NCI-H2107 (cell line): ENCODE measurements at places on chromosomes 3 and 15.

- DNase-seq: no peak
These were observed 52.9 kb upstream of the RNU6-1 start for GRCh38 chr15:67892559-67893377.

GRCh38 chr3:143826296-143826695, 22.0 kb downstream of the SLC9A9 start:
- DNase-seq: no peak

- DNase-seq: no peak
These were observed 110.6 kb upstream of the SAMMSON start for GRCh38 chr3:69888943-69889315.

- DNase-seq: no peak
These were observed 24.8 kb downstream of the UBE2Q2 start for GRCh38 chr15:75868019-75868418.

DNA sequence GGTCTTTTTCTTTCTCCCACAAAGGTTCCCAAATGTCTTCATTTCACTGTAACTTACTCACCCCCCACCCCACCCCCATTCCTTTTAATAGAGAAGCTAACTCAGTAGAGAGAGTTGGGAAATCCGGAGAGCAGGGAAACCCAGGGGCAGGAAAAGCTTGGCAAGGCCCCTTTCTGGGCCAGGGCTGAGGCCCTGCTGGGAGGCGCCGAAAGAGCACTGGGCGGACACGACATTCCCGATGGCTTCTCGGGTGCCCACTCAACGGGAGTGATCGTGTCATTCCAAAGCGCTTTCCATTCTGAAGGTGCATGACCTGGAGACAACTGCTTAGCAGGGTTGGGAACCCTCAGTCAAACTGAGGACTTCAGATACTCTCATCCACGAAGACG, 1.6 kb upstream of the DALRD3 start:
- no peak for DNase-seq

GRCh38 chr15:43100971-43101370, 4.9 kb downstream of the UBR1 start:
- no peak for DNase-seq

DNA sequence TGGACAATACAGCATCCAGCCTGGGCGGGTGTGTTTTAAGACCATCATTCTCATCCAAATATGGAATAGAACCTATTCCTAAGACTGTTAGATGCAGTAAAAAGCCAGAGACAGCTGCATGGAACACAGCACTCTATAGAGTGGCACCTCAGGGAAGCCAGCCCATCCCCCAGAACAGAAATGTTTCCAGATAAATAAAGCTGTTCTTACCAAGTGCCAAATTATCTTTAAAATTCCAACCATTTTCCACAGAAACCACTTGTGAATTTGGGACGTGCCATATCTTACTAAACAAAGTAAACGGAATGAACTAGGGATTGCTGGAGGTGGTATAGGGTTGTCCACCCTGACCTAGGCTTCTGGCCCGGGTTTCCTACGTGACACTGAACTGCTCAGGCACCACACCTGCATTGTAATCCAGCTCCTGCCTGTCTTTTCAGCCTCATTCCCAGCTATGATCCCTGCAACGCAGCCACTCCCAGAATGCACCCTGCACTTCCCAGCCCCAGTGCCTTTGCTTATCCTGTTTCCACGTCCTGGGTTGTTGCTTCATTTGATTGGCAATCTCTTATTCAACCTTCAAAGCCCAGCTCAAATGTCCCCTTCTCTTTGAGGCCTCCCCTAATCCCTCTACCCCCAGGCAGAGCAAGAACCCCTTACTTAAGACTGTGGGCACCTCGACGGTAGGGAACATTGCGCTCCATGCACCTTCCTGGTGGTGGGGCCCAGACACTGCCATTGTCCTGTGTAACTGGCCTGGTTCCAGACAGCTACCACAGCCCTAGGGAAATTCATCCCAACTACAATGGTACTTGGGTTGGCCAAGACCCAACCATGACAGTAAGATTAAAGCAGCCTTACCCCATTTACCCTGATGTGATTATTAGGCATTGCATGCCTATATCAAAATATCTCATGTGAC, 100.2 kb downstream of the IQSEC1 start:
- no peak for DNase-seq

- no peak for DNase-seq
These were observed 82.7 kb downstream of the MYRIP start for GRCh38 chr3:39892068-39892467.

DNA sequence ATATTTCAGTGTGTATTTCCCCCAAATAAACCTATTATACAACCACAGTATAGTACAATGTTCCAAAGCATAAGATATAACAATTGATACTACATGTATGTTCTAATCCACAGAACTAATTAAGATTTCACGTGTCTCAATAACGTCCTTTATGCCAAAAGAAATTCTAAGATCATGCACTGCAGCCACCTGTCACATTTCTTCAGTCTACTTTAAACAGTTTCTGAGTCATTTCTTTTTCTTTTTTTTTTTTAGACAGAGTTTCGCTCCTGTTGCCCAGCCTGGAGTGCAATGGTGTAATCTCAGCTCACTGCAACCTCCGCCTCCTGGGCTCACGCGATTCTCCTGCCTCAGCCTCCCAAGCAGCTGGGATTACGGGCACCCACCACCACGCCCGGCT, 190.2 kb downstream of the STAG1 start:
- no peak for DNase-seq

- no peak for DNase-seq
These were observed 1.2 kb downstream of the RPL29 start for GRCh38 chr3:51994530-51994929.

DNA sequence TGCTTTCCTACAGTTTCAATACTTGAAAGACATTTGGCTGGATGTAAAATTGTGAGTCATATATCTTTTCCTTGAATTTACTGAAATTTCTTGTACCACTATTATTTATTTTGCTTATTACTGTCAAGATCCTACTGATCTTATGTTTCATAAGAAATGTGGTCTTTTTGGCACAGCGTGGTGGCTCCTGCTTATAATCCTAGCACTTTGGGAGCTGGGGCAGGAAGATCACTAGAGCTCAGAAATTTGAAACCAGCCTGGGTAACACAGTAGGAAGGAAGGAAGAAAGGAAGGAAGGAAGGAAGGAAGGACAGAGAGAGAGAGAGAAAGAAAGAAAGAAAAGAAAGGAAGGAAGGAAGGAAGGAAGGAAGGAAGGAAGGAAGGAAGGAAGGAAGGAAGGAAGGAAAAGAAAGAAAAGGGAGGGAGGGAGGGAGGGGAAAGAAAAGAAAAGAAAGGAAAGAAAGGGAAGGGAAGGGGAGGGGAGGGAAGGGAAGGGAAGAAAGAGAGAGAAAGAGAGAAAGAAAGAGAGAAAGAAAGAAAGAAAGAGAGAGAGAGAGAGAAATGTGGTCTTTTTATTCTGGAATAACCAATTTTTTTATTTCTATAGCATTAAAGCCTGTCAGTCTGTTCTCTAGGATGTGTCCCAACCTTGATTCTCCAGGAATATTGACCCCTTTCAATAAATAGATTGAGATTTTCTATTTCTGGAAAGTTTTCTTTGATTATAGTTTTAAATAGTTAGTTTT, 572.0 kb upstream of the TGFBR2 start:
- DNase-seq: no peak

DNA sequence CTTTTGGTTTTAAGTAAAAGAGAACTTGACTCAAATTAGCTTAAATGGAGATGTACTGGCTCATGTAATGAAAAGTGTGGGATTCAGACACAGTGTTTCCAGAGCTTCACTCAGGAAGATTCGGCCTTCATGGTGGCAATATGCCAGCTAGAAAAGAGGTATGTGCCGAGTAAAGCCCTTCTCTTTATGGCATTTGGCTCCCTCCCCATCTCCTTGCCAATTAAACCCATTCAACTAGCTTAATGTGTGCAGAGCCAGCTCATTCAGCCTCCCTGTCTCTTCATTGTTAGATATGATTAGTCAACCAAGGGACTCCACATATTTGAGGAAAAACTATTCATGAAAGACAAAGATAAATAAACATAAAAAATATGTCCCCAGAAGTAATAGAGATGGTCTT, 15.0 kb upstream of the TRANK1 start:
- DNase-seq: peak; percentile 3

GRCh38 chr3:29083676-29084075, 197.2 kb upstream of the RBMS3 start:
- DNase-seq: no peak

DNA sequence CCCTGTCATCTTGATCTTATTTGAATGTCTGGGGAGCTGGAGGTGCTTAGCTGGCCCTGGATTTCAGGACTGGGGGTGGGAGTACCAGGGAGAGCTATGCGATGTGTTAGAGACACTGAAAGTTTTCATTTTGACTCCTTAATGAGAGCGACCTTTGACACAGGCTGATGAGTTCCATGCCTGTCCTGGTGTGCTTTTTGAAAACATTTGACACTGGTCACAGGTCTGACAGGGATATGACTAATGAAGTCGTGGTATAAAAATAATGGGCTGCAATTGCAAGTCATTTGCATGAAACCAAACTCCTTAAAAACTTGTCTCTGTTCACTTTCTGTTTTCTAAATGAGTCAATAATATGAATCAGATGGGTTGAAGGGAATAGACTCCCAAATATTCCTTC, 81.9 kb downstream of the MECOM start:
- no peak for DNase-seq

- DNase-seq: no peak
These were observed 23.9 kb downstream of the LRIG1 start for GRCh38 chr3:66476852-66477381.

DNA sequence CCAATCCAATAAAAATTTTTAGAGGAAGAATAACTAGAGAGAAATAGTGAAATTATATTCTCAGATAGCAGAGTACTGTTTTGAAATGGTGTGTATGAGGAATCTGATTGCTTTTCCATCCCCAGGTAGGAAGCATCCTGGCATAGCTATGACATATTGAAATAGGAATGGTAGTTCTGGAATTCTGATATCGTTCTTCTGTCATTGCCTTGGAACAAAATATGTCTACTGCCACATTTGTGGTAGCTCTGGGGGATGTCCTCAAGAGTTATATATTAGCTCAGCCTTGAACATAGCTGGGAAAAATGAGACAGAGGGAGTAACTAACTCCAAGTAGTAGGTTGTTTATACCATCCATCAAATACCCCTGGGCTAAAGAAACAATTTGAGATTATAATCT, 950.7 kb downstream of the MCTP2 start:
- DNase-seq: no peak

- DNase-seq: no peak
These were observed at the start of gene CATSPER2 for GRCh38 chr15:43648649-43649429. CATSPER2 (minus strand) TSS chr15:43648844; CDS start chr15:43648061, 783 bp downstream.

DNA sequence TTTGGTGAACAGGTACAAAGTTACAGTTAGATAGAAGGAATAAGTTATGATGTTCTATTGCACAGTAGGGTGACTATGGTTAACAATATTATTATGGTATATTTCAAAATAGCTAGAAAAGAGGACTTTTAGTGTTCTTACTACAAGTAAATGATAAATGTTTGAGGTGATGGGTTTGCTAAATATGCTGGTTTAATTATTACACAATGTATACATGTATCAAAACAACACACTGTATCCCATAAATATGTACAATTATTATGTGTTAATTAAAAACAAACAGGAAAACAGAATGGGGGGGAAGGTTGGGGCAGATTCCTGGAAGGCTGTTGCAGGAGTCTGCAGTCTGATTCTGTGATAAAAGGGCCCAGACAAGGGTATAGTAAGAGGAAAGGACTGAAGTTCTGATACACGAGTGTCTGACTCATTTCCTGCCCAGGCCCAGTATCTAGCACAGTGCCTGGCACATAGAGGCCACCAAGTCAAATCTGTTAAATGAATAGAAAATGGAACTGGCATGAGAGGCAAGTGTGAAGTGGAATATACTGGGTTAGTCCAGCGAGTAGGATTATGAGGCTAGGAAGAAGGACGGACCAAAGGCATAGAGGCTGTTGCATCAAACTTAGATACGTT, 7.2 kb upstream of the ENTPD3 start:
- DNase-seq: no peak

- no peak for DNase-seq
These were observed 227.6 kb upstream of the BHLHE40 start for GRCh38 chr3:4751502-4752101.

DNA sequence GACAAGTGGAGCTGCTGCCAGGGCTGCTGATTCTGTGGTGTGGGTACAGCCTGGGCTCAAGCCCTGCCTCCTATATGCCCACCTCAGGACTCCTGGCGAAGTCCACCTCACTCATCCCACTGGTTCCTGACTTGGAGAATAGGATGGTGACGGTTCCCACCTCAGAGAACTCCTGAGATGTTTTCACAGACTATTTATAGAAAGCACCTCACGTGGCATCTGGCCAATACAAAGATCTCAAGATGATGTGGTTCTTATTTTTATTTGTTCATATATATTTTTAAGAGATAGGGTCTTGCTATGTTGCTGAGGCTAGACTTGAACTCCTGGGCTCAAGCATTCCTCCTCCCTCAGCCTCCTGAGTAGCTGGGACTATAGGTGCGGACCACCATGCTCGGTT, 236.9 kb upstream of the BHLHE40 start:
- no peak for DNase-seq

- DNase-seq: no peak
These were observed 229.6 kb upstream of the FEZF2 start for GRCh38 chr3:62602987-62603386.

DNA sequence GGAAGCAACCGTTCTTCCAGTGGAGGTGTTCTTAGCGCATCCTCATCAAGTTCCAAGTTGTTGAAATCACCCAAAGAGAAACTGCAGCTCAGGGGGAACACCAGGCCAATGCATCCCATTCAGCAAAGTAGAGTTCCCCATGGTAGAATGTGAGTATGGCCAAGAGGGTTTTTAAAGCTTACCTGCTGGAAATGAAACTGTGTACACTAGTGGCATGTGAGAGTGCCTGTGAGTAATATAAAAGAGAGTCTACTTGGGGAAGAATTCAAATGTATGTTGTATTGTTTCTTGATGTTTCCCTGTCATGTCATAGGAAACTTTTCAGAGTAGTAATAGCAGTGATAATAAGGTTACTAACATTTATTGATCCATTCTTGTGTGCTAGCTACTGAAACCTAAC, 43.3 kb downstream of the PSMD6 start:
- DNase-seq: no peak

DNA sequence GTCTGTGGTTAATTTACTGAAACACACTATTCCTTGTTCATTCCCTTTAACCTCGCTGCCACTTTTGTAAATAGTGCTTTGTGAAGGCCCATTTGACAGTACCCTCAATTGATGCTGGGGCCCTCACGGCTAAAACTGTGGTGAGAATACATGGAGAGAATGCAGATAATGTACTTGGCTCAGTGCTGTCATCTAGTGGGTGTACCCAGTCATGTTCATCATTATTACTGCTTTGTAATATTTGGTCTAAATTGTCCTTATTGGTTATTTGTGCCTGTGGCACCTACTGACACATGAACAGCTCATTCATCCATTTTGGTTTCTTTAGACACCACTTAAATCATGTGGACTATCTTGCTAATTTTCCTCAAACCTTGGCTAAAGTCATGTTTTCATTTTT, 543.6 kb downstream of the EDEM1 start:
- no peak for DNase-seq

DNA sequence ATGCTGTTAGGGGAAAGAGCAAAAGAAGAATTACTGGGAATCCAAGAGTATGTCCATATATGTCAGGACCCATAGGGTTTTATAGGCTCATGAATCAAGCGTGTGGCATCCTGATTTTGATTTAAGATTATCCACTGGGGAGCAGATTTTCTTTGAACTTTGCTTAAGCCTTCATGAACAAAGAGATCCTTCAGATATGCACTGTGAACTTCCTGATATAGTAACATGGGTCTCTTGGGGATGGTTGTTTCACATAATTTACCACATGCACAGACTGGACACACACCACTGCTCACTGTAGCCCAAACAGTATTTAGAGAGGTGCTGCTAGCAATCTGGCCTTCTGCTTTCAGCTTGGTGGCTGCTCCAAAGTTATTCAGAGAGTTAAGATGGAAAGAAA, 200.9 kb upstream of the ZPLD1 start:
- no peak for DNase-seq

- DNase-seq: no peak
These were observed 1.5 kb downstream of the FSTL1 start for GRCh38 chr3:120449251-120449650.
